CD4-positive, alpha-beta T cell treated with Interleukin-1 beta for 1 hour (primary cell): ENCODE measurements at places on chromosomes 5 and 9.

GRCh38 chr9:35553670-35554543 is 51.2 kb upstream of the TESK1 start:
- DNase-seq: peak; percentile 44

- no peak for DNase-seq
Measured at GRCh38 chr5:32687499-32687831, 23.7 kb upstream of the NPR3 start.

GRCh38 chr9:108467653-108468324 is 388.0 kb downstream of the ACTL7B start:
- DNase-seq: no peak

- DNase-seq: peak; percentile 69
Measured at GRCh38 chr5:134289509-134290113, 63.7 kb upstream of the PPP2CA start.

- no peak for DNase-seq
Measured at GRCh38 chr9:15755660-15756059, 202.8 kb downstream of the CCDC171 start.

GRCh38 chr9:121154782-121155181 is 46.9 kb downstream of the RAB14 start:
- no peak for DNase-seq

- no peak for DNase-seq
Measured at GRCh38 chr5:180647465-180647864, 1.9 kb downstream of the FLT4 start.

DNA sequence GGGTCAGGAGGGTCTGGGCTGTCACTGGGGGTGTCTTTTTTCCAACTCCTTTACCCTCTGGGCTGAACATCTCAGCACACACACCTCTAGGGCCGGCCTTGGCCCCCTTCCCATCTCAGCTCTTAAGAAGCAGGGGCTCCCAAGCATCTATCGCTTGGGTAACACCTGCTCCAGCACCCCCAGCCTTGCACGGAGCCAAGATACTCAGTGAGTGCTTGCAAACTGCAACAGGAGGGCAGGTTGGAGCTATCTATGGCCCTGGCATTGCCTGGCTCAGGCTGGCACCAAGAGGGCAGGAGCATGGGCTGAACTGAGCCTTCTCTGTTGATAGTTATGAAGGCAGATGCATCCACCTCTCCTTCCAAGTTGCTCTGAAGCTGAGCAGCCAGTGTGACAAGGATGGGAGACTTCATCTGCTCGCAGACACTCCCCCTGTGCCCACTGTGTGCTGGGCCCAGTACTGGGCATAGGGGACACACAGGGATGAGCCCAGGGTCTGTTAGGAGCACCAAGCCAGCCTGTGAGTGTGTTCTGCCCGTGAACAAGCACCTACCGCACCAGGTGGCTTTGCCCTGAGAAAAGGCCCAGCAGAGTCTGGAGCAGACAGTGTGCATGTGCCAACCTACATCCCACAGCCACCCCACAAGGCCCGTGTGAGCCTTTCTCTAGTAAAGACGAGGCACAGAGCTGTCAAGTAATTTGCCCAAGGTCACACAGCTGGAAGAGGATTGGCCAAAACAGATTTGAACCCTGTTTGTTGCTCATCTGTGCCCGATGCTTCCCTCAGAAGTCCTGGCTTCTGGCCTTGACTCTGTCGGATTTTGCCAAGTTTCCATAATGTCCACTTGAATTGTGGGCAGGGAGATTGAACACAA is 58.2 kb downstream of the PHF2 start:
- DNase-seq: no peak
